ENCODE measurements at places on chromosomes 13 and 19. TPM values are rescaled to one million over a fixed set of nuclear protein-coding genes. Genes with fewer than 3 reads are reported as not detected.

Gene ZNF439
- total RNA-seq = 4.5 TPM

Gene URAD
- not detected for total RNA-seq

Gene NLRP7
- total RNA-seq = not detected

Gene SPACA4
- total RNA-seq = not detected

Gene MADCAM1
- 0.15 TPM for total RNA-seq

Gene PGLYRP1
- total RNA-seq = not detected

Gene CASP14
- total RNA-seq = not detected

Gene OLFM4
- not detected for total RNA-seq

Gene PCDH17
- total RNA-seq = 3.7 TPM

Gene CNFN
- total RNA-seq = not detected

Gene ANKRD24
- total RNA-seq = 0.12 TPM

Measured in heart right ventricle (tissue), 16 donors.